Activated naive CD4-positive, alpha-beta T cell treated with Interleukin-2 at 50 U/mL for 16 hours (primary cell): ENCODE measurements at places on chromosomes 4 and X.

GRCh38 chr4:44235897-44236296, 212.7 kb downstream of the KCTD8 start:
- DNase-seq = no peak

DNA sequence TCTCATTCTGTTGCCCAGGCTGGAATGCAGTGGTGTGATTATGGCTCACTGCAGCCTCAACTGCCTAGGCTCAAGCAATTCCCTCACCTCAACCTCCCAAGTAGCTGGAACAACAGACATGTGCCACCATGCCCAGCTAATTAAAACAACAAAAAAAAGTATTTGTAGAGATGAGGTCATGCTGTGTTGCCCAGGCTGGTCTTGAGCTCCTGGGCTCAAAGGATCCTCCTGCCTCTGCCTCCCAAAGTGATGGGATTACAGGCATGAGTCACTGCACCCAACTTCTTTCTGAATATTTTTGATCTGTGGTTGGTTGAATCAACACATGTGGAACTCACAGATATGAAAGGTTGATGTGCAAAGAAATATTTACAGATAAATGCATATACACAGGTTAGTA, 18.5 kb upstream of the SEPTIN11 start:
- DNase-seq = no peak

GRCh38 chr4:8148785-8149435, 9.7 kb downstream of the ABLIM2 start:
- DNase-seq = no peak

DNA sequence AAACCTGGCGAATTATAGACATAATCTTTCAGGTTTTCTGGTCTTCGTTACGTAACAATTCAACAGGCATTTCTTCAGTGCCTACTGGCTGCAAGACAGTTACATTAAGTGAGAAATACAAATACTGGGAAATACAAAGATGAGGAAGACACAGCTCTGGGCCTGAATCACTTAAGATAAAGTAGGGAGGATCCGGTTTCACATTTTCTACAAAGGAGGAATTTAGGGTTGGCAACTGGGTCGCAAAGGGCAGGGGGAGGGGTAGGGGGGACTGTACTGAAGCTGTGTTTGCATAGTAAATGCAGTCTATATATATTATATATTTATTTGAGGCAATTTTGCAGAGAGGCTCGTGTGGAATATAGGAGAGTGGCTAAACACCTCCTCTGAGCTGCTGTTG, 107.4 kb downstream of the MAML3 start:
- no peak for DNase-seq

DNA sequence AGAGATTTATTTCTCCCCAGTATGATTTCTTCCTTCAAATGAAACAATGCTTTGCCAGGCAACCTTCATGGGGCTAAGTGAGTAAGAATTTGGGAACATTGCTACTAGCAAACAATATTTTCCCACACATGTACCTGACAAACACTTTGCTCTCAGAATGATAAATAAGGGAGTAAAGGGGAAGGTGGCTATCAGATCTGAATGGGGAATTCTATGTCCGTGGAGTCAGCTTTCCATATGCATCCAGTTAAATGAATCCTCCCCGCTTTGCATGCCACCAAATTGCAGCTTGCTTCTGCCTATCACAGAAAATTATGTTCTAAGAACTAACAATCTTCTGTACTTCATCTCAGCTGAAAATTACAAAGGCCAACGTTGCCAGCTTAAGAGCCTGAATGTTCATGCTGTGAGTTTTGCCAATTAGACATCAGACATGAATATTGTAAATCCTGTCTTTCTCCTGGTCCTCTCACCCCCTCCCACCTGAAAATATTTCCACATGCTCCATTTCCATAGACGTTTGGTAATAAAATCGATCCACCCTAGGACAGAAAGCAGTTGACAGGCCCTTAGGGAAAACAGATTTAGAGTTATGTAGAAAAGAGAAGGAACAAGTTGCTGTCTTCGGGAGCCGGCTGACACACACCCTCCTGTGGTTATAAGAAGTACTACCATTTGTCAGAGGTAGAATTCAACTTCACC, 6.3 kb downstream of the MEPE start:
- DNase-seq = no peak

DNA sequence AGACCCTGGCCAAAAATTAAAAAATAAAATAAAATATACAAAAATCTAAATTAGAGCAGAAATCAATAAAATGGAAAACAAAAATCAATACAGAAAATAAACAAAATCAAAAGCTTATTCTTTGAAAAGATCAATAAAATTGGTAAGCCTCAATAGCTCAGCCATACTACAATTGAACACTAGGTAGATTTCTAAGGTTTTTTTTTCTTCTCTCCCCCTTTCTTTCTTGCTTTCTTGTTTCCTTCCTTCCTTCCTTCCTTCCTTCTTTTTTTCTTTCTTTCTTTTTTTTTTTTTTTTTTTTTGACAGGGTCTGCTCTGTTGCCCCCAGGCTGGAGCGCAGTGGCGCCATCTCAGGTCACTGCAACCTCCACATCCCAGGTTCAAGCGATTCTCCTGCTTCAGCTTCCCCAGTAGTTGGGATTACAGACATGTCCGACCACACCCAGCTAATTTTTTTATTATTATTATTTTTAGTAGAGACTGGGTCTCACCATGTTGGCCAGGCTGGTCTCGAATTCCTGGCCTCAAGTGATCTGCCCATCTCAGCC, 23.4 kb upstream of the PPP3CA start:
- no peak for DNase-seq

DNA sequence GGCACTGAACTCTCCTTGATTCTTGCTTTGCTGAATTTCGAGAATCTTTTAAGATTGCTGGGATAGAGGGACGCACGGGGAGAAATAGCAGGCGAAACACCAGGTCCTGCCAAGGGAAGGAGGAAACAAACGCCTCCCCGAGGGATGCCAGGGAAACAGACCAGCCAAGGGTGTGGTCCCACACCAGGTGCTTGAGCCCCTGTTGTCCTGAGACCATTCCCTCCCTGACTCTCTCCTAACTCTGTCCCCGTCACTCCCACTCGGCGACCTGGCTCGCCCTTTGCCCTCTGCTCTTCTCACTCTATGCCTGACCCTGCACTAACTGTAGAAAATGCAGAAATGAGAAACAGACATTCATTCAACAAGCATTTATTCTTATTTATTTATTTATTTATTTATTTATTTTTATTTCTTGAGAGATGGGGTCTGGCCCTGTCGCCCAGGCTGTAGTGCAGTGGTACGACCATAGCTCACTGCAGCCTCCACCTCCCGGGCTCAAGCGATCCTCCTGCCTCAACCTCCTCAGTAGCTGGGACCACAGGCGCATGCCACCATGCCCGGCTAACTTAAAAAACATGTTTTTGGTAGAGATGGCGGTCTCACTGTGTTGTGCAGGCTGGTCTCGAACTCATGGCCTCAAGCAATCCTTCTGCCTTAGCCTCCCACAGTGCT, 16.2 kb downstream of the CTAG1B start:
- no peak for DNase-seq

GRCh38 chrX:77070202-77070918, 376.8 kb upstream of the FGF16 start:
- DNase-seq = no peak

- DNase-seq = no peak
Measured at GRCh38 chr4:147717878-147718277, 14.0 kb upstream of the ARHGAP10 start.

GRCh38 chr4:85595098-85595775, 120.3 kb downstream of the ARHGAP24 start:
- no peak for DNase-seq
